ENCODE measurements at places on chromosomes 11 and 22.

DNA sequence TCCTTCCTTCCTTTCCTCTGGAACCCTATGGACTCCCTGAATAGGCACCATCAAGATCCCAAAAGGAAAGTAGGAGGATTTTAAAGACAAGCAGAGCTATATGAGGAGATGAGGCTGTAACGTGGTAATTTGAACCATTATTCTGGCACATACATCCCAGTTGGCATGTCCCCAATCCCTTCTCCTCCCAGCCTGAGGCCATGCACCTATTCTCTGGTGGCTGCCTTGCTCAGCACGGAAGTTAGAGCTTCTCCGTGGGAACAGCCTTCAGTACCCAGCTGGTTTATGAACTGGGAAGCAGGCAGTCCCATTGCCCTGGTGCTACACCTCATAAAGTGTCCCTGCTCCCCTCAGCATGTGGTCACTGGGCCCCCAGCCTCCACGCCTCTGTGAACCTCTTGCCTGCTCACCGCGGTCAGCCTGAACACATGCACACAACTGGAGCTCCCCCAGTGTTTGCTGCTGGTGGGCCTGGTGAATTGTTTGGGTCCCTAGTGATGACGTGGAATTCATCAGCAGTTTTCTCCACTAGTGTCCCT lies 139.9 kb upstream of the PLET1 start:
- no peak for DNase-seq

GRCh38 chr11:17379383-17380180 lies 8.9 kb downstream of the KCNJ11 start:
- DNase-seq: no peak

- DNase-seq: no peak
Measured at GRCh38 chr22:38657045-38657909, 839 bp downstream of the CBY1 start.

DNA sequence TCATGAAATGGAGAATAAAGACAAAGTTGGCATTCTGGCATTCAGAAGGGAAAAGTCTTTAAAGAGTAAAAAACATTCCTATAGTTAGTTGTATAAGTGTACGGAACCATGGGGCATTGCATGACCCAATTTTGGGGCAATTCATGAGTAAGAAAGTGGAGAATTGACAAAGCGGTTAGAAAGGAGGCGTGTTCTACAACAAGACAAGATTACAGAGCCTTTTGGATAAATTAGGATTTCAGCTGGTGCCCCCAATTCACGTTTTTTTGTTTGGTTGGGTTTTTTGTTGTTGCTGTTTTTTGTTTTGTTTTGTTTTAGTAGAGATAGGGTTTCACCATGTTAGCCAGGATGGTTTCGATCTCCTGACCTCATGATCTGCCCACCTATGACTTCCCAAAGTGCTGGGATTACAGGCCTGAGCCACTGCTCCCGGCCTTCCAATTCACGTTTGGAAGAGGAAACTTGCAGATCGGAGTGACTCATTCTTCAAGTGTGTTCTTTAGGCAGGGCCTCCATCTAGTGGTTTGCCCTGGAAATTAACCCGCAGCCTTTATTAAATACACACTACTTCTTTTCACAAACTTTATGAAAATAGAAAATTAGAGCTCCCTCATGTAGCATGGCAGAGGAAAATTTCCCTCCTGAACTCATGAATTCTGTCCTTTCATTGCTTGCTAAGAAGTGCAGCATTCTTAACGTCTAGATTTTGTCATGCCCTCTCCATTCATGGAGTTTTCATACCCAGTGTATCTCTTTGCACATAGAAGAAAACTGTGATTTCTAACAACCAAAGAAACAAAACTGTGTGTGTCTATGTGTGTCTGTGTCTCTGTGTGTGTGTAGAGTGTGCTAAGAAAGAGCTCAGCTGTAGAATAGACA lies 118.1 kb downstream of the BBOX1 start:
- peak; percentile 65 for DNase-seq

- DNase-seq: no peak
Measured at GRCh38 chr22:50673231-50674129, 857 bp downstream of the SHANK3 start.

DNA sequence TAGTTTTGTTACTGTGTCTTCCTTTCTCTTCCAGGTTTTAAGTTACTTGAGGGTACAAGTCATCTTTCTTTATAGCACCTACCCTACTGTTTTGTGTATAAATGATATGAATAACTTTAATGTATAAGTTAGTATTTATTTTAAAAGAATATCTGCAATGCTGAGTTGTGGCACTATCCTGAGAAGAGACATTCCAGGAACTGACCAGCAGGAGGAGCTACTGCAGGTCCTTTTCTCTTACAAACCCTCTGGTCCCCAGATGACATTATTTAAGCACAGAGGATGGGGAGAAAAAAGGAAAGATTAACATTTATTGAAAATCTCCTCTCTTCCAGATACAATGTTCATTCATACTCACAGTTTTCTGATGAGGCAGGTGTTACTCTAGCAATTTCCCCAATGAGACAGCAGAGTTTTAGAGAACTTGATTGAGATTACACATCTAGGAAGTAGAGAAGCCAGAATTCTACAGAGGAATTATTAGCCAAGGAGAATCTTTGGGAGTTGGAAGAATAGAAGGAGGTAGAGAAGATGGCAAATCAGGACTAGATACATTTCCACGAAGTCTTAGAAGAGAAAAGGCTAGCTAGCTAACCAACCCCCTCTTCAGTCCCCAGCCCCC lies 541.2 kb upstream of the API5 start:
- DNase-seq: no peak

DNA sequence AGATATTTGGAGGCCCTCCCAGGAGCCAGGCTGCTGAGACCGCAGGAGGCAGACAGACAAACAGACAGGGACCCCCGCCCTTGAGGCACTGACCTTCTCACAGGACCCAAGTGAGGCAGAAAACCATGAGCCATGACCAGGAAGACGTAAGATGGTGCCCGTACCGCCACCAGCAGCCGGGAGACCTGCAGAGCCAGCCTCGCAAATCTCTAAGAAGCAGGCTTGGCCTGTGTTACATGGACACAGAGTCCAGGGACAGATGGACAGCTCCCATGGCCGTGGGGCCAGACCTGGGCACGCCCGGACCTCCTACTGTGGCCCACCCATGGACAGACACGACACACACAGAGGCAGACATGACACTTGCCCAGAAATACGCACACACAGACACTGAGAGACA lies 30.7 kb upstream of the TOLLIP start:
- no peak for DNase-seq

DNA sequence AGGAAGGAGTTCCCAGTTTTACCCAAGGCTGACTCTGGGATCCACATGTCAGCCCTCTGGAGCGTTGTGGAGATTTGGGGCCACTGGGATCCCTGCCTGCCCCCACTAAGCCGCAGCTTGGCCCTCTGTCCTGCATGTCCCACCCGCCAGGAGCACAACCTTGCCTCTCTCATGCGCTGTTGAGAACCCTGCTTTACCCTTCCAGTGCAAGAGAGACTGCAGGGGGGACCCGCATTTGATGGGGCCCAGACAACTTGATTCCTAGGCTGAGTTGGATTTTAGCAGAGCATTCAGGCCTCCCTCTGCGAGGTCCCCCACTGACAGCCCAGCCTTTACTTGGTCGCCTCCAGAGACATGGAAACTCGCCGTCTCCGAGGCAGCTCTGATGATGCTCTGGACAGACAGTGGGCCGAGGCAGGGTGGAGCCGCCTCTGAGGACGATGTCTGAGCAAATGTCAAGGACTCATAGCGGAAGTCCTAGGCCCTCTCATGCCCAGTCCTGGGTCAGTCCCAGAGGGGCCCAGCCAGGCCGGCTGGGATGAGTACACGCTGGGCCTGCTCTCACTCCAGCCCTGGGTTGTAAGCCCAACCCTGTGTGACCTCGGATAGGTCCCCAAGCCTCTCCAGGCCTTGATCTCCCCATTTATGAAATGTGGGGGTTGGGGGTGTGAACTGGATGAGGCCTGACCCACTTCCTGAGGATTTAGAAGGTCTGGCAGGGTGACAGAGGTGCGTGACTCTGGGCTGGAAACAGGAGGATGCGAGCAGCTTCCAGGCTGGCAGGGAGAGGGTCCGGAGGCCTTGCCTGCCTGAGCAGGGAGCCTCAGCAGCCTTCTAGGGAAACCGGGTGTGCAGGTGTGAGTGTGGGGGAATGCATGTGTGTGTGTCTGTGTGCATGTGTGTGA lies 630 bp downstream of the CD5 start:
- DNase-seq: no peak

- no peak for DNase-seq
Measured at GRCh38 chr11:3176487-3176886, 11.4 kb upstream of the OSBPL5 start.

DNA sequence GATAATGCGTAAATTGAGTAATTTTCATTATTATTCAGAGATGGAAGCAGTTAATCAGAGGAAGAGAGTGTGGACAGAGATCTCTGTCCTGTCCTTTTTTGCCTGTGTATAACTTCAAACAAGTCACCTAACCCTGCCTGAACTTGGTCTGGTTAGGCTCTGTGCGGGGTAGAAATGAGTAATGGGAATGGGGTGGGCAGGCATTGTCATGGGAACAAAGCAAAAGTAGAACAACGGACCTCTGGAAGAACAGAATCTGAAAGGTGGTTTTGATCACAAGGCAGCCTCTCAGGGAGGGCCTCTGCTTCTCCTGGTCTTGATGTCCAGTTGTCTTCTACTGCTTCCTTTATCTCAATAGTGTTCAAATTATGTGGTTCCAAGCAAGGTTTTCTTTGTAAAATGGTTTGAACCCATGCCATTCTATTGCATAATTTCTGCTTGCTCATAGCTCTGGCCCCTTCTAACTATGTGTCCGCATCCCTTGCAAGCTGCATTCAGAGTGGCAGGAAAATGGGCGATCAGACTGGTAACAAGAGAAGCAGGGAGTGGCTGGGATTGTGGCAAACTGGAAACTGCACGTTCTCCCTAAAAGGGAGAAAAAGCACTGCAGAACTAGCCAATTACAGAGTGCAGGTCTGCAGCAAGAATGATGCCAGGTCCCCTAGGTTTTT lies 76.1 kb downstream of the PRR5L start:
- DNase-seq: peak; percentile 94

GRCh38 chr11:86069408-86070101 lies 671 bp upstream of the PICALM start:
- peak; percentile 88 for DNase-seq

- DNase-seq: peak; percentile 46
Measured at GRCh38 chr11:100687630-100688395, 725 bp downstream of the ARHGAP42 start.

DNA sequence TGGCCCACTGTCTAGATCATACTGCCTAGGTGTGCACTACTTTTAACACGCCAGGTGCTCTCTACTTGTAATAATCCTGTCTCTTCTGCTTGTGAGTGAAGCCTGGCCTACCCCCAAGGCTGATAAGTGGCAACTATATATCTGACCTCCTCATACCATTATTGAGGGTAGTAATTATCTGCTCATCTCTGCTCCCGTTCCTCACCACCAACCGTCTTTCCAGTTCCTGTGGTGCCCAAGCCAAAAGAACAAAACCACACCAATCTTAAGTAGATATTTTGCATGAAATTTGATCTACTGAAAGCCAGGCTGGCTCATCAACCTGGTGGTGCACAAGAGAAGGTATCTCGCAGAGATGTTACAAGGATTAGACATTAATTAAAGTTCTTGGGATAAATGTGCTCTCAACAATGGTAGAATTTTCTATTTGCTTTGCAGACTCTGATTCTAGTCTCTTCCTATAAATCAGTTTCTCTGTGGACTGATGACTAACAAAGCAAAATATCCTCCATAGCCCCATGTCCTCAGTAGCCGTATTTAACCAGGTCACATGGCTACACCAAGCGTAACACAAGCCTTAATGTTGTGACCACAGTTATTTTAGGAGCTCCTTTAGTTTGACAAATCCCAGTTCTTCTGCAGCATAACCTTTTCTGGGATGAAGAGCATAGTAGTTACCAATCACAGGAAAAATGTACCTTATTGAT lies 267.2 kb downstream of the NTM start:
- DNase-seq: peak; percentile 42

GRCh38 chr11:65317025-65317786 lies 2.5 kb downstream of the CDC42EP2 start:
- peak; percentile 67 for DNase-seq

GRCh38 chr11:130103296-130103814 lies 33.7 kb downstream of the APLP2 start:
- peak; percentile 99 for DNase-seq

DNA sequence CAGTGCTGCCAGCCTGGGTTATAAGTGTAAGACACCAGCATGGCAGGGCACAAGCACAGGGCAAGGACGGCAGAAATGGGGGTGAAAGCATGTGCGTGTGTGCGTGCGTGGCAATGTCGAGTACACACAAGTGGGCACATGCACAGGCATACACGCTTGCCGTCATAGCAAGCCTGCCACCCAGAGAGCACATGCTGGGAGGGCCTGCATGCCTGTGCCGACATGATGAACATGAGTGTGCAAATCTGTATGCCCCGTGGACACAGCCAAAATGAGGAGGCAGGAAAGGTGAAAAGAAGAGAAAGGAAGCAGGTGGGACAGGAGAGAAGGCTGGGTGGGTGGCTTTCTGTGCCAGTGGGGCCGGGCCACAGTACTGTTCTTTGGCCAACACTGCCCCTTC lies 62.9 kb downstream of the NECTIN1 start:
- no peak for DNase-seq

- DNase-seq: no peak
Measured at GRCh38 chr11:65502555-65503367, 3.9 kb downstream of the MALAT1 start.

DNA sequence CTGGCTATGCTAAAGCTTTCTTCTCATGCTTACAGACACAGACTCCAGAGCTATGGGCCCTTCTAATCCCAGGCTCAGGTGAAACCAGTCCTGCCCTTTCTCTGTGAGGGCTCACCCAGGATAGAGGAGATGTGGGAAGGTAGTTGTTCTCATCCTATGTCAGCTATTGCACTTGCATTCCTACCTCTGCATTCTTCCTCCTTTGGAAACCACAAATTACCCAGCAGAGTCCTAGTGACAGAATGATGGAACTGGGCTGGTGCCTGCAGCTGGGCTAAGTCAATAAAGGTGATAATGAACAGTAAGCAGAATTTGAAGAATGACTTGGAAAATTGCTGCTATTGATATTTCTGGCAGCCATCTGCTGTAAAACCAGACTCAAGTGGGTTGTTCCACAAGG lies 560.0 kb downstream of the TMEM135 start:
- no peak for DNase-seq

DNA sequence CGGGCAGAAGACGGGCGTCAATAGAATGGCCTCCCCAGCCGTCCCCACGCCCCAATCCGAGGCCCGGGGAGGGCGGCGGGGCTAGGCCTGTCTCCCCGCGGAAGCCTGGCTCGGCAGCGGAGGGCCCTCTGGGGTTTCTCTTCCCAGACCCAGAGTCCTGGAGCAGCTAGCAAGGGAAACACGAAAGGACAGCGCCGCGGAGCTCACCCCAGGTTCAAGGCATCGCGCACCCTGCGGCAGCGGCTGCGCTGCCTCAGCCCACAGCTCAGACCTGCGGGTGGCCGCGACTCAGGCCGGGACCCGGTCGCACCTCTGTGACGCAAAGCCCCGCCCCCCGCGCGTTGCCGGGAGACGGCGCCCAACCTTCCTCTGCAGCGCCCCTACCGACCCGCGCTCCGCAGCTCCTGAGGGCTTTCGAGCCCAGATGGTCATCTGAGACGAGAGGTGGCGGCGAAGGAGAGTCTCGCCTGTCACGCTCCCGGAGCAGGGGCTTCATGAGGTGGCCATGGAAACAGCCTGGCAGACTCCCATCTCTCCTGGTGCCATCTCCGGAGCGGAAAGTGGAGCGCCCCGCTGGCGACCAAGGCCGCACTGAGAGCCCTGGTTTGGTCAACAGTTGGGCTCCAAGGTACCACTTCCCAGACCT lies at the start of gene RNF141:
TSS of gene RNF141 (minus strand) at position 273 of the 646 bp plus-strand sequence. CDS start 7,029 bp downstream, outside the sequence.
- peak; percentile 51 for DNase-seq

Measured in AG09309 (cell line).